SHP77 treated with DMSO at 0.1 percent for 48 hours (cell line): ENCODE measurements at places on chromosomes 4 and X.

- peak; percentile 44 for DNase-seq
Measured at GRCh38 chr4:102620697-102621497, 119.7 kb downstream of the NFKB1 start.

- no peak for DNase-seq
Measured at GRCh38 chr4:139753686-139754085, 88.1 kb downstream of the MGST2 start.

DNA sequence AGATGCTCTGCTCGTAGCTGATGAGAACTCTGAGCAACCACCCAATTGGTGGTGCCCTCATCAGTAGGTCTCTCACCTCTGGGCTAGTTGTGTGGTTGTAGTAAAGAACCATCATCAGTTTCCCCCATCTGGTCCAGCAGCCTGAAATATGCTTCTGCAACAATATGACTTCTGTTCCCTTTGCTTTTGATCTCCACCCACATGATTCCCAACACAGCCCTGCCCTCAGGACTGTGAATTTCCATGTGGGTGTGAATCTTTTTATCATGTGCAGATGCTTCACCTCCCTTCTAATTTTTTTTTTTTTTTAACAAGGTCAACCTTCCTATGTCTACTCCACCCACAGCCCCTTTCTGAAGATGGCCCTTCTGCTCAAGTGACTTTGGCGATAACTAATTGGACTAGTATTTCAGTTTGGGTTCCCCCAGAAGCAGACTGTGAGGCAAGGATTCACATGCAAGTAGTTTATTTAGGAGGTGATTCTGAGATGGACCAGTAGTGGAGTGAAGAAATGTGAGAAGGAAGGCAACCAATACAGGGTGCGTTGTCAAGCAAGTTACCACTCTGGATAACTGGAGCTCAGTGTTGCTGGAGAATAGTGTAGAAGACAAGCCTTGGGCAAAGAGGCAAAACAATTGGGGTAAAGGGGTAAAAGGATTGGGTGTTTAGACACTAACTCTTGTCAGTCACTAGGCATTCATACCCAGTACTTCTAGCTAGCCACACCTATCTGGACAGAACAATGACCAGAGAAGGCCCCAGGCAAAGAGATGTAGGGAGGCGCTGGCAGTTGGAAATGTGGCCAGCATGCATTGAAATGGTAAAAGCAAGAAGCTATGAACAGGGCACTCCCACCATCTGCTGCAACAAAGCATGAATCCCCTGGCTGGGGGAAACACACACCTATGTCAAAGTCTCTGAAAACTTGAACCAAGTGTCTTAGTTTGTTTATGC lies 466.2 kb downstream of the BCOR start:
- no peak for DNase-seq

DNA sequence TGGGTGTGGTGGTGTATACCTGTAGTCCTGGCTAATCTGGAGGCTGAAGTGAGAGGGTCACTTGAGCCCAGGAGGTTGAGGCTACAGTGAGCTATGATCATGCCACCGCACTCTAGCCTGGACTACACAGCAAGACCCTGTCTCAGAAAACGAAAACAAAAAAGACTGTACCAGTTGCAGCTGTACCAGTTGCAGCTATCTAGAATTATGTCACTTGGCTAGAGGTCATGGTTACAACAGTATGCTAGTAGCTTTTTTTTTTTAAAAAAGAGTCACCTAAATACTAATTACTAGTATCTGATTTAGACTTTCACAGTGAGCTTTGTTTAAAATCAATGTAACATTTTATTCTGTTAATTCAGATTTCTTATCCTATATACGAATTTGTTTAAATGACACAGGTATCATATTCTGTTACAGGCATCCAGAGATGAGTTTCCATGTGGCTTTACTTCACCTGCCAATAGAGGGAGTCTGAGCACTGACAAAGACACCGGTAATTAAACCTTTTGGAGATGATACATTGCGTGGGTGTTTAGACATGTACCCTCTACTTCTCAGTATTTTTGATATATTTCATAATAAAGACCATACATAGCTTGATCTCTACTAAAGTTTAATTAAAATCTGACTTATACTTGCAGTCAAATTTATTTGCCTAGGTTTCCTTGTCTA lies 100.2 kb upstream of the IL13RA1 start:
- peak; percentile 1 for DNase-seq

DNA sequence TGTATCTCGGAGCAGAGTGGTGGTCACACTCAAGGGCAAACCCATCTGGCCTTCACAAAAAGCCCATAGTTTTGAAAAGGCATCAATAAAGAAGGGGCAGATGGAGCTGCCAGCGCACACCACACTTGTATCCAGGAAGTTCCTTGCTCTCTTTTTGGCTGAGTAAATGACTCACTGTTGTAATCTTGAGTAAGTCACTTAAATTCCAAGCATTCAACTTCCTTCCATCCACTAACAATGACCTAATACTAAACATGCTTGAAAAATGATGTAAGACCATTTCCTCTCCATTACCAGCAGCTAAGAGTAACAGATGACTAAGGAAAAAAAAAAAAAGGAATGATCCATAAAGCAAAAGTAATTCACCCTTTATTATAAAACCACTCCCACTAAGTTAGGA lies 32.4 kb upstream of the MYOZ2 start:
- DNase-seq = no peak

DNA sequence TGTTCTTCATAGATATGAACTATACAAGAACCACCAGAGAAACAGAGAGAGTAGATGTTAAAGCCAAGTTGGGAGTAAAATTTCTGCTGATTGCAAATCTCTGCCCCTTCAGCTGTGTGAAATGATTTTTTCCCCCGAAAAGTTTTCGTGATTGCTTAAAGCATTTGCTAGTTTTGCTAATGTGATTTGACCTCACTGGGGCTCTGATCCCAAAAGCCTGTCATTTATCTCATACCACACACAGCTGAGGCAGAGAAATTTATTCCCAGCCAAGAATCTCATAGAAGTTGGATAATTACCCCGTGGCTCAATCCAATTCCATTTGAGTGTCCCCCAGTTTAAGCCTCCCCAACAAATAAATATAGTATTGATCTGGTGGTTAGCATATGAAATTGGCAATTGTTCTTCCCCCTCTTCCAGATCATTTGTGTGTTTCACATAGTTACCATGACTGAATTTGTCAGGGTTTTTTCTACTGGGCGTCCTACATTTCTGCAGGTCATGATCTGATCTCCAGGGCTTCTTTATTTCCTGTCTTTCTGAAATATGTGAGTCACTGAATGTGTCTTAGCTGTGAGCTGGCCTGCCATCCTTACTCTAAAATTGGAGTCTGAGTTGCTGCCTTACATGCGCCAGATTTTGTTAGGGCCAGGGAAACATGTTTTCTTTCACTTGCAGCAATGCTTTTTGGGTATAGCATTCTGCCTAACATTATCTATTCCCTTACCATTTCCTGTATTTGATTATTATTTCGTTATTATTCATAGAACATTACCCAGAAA lies 167.5 kb upstream of the FRMPD4 start:
- DNase-seq = no peak

GRCh38 chr4:86493460-86493859 lies 100.7 kb upstream of the PTPN13 start:
- DNase-seq = no peak

GRCh38 chrX:70254909-70255308 lies 5.1 kb downstream of the P2RY4 start:
- DNase-seq = no peak
